Epithelial cell of proximal tubule (primary cell): ENCODE measurements at places on chromosomes 4 and X. TPM values are rescaled to one million over a fixed set of nuclear protein-coding genes. Genes with fewer than 3 reads are reported as not detected.

S100P gene
- 0.14 and 92.5 TPM in 2 replicates for total RNA-seq

RTL3 gene
- total RNA-seq = 0.06 and 4.9 TPM in 2 replicates

USP46 gene
- total RNA-seq = 8.5 and 9.5 TPM in 2 replicates

NAT8L gene
- 0.51 and 2.0 TPM in 2 replicates for total RNA-seq

MED28 gene
- total RNA-seq = 6.9 and 8.9 TPM in 2 replicates

BMX gene
- not detected in 2 replicates for total RNA-seq

JADE3 gene
- total RNA-seq = 3.7 and 4.5 TPM in 2 replicates

ATP1B4 gene
- total RNA-seq = not detected in 2 replicates

NLRP2B gene
- total RNA-seq = not detected in 2 replicates

F8A2 gene
- total RNA-seq = not detected in 2 replicates

PNMA3 gene
- 0.22 and 0.69 TPM in 2 replicates for total RNA-seq

XG gene
- total RNA-seq = not detected in 2 replicates

SH3D19 gene
- 14.8 and 21.4 TPM in 2 replicates for total RNA-seq

TMPRSS11D gene
- total RNA-seq = not detected in 2 replicates

RIBC1 gene
- 0.07 and 0.92 TPM in 2 replicates for total RNA-seq

UGT2B11 gene
- total RNA-seq = not detected in 2 replicates

NXF2B gene
- total RNA-seq = not detected in 2 replicates

TMEM31 gene
- not detected in 2 replicates for total RNA-seq

CLCN5 gene
- 3.3 and 5.6 TPM in 2 replicates for total RNA-seq

CD38 gene
- total RNA-seq = not detected in 2 replicates

GAB1 gene
- total RNA-seq = 5.5 and 12.2 TPM in 2 replicates

TLR1 gene
- 0.51 and 0.98 TPM in 2 replicates for total RNA-seq

ARMCX4 gene
- 0.65 and 1.6 TPM in 2 replicates for total RNA-seq

SLC34A2 gene
- 1.6 and 14.8 TPM in 2 replicates for total RNA-seq

GPR173 gene
- 1.5 and 2.2 TPM in 2 replicates for total RNA-seq

FDCSP gene
- total RNA-seq = not detected in 2 replicates

FRG1 gene
- 35.2 and 52.1 TPM in 2 replicates for total RNA-seq

KLHL34 gene
- total RNA-seq = 0.12 and 0.65 TPM in 2 replicates

RBMXL3 gene
- total RNA-seq = not detected in 2 replicates

MTNR1A gene
- 0.36 TPM in 1 of 2 replicates, not detected in the other for total RNA-seq

ZNF674 gene
- 0.75 and 2.0 TPM in 2 replicates for total RNA-seq

TLR2 gene
- total RNA-seq = 13.8 and 14.8 TPM in 2 replicates

SSX2B gene
- total RNA-seq = not detected in 2 replicates

SMR3B gene
- not detected in 2 replicates for total RNA-seq
